Stimulated activated CD8-positive, alpha-beta memory T cell treated with anti-CD3 and anti-CD28 coated beads, Interleukin-12 subunit alpha, Interleukin-12 subunit beta, amount 100 ng/mL, for 4 hours (primary cell): ENCODE measurements at places on chromosomes 2 and 18.

DNA sequence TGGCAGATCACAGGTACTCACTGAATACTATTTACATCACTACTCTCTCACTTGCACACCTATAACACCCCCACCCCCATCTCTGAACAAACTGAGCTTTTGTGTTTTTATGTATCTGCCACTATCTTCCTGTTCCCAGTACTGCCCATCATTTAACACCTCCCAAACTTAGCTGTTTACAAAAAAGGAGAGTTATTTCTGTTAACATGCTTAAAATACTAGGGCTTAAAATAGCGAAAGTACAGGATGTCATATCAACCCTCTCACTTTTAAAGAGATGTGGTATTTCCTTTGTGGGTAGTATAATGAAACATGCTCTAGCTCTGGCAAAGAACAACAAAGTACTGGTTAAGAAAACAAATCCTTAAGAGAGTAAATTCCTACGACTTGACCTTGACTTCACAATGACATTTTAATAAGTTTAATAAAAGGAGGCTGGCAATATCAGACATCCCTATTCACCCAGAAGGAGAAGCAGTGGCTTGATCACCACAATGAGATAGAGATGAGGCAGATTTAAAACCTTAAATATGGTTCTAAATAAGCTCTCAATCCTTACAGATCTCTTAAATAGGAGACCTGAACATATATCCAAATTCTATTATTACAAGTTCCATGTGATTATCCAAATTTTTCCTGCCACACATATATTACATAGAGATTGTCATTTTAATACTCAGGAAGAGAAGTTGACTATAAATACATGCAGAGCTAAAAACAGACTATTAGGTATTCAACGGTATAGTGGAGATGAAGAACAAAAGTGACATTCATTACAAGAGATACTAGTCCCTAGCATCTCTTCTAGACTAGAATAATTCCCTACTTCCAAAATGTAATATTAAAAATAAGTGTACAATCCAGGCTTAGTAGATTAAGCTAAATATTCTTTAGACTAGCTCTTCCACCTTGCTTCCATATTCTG lies 36.9 kb downstream of the TRAK2 start:
- DNase-seq: no peak

- no peak for DNase-seq
These were observed 167.3 kb upstream of the GLI2 start for GRCh38 chr2:120568089-120568974.

DNA sequence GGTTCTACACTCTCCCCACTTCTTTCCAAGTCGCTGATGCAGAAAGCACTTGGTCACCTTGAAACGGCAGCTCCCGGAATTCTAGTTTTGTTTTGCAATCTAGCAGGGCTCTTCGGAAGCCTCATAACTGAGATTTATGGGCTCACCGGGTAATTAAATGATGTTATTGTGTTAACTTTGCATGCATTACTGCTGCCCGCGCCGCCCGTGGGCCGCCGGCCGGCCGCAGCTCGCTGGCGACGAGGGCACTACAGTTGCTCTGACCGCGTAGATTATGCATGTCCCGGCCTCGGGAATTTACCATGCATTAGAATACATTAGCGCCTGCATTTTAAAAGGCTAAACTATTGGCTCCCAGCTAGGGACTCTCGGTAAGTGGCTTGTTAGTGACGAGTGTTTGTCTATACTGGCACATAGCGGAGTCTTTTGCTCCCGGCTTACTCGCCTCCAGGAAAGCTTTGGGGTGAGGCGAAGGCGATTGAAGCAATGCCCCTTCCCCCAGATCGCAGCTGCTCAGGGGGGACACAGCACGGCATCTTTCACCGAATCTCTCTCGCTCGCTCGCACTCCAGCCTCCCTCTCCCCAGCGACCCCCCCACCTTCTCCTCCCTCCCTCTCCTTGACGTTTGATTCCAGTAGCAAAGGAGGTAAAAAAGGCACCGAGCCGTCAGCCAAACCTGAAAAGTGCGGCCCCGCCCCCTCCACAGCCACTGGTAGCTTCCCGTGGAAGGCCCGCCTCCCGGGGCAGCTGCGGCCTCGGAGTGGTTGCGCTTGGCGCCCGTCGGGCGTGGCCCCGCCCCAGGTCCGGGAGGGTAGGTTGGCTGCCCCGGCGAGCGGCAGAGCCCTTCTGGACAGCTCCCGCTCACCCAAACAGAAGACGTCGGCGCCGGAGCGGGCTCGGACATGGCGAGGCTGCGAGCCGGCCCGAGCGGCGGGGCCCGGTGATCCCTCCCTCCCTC lies at the start of gene ONECUT2:
ONECUT2 (plus strand) TSS at position 839 of the 959 bp plus-strand sequence. CDS start 343 bp downstream, outside the sequence.
- no peak for DNase-seq

GRCh38 chr18:45802814-45803492 lies 22.5 kb upstream of the SIGLEC15 start:
- DNase-seq: no peak

DNA sequence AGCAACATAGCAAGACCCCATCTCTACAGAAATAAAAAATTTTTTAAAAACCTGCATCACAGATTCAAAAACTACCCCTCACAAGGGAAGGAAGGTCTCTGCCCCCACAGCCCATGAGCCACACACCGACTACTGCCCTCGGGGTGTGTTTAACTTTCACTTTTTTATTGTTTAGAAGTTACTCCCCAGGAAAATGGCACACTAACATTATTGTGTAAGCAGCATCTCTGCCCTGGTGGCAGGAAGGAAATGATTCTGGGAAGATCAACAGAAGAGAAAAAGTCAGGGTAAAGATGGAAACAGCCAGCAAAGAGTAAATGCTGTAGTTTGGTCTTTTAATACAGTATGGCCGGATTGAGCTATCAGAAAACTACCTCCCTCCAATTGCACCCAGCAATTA lies 21.9 kb downstream of the TRABD2A start:
- no peak for DNase-seq

GRCh38 chr18:77111449-77111848 lies 21.1 kb downstream of the MBP start:
- DNase-seq: no peak

DNA sequence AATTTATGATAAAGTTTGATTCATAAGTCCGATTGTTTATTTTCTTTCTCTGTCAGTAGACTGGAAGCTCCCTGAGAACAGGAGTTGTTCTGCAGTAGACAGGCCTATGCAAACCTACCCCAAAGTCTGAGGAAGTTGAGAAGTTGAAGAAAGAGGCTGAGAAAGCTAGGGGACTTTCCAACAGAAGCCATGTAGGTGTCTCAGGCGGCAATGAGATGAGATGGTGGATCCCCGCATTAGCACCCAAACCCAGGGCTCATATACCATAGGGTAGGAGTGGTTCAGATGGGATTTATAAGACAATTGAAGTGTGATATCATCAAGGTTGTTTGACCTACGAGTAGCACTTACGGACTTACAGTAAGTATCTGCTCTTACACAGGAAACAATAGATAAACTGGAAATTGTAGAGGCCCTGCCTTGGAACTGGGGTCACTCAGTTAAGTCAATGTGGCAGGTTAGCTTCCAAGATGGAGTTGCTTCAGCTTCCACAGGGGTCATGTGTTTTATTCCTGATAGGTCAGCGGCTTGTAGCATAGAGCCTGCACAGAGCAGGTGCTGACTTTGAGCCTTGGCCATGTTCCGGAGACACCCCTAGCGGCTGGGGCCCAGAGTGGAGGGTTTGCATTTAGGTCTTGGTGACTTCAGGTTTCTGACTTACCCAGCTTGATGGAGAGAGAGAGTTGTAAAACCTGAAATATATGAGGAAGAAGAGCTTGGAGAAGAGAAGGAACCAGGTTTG lies 2.3 kb upstream of the PSD4 start:
- no peak for DNase-seq

- DNase-seq: no peak
These were observed 5.4 kb downstream of the CRYGD start for GRCh38 chr2:208118918-208119317.
